ENCODE measurements at places on chromosomes 4 and X. TPM values are rescaled to one million over a fixed set of nuclear protein-coding genes. Genes with fewer than 3 reads are reported as not detected.

GJB1 gene
- total RNA-seq: 1.8 TPM

SLC6A14 gene
- total RNA-seq: 17.9 TPM

ATP7A gene
- total RNA-seq: 16.4 TPM

STBD1 gene
- total RNA-seq: 7.3 TPM

PRIMPOL gene
- 15.7 TPM for total RNA-seq

HSFX4 gene
- total RNA-seq: not detected

DNA sequence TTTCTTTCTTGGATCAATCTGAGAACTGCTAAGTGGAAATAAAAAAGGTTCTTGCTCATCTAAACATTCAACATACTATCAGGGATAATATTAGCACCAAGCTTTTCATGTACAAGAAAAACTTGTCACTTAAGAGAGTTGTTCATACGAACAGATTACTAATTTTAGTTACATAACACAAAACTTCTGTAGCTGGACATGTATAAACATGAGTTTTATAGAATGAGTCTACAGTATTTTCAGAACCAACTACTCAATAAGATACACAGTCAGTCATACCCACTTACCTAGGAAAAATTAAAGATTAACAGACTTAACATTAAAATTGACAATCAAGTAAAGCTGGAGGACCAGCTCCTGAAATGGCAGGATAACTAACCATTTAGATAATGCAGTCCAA lies 540.1 kb upstream of the FAM241A start:
- DNase-seq: no peak

GRCh38 chr4:138030375-138030774 lies 211.8 kb downstream of the SLC7A11 start:
- no peak for DNase-seq

GRCh38 chr4:145103496-145103895 lies 5.4 kb downstream of the ABCE1 start:
- no peak for DNase-seq

DNA sequence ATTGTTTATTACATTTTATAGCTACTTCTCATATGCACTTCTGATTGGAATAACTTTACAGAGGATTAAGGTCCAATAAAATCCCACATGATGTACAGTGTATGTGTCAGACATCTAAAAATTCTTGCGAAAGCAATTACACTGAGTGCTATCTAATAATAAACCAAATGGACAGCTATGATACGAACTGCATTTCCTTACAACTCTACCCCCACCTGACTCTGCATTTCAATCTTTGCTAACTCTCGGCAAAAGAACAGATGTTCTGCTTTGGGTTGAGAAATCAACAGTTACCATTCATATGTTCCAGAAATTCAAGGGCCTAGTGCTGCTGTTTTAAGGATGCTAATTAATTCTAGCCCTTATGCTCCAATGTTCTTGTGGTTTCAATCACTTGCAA lies 287.9 kb upstream of the NOCT start:
- DNase-seq: no peak

DNA sequence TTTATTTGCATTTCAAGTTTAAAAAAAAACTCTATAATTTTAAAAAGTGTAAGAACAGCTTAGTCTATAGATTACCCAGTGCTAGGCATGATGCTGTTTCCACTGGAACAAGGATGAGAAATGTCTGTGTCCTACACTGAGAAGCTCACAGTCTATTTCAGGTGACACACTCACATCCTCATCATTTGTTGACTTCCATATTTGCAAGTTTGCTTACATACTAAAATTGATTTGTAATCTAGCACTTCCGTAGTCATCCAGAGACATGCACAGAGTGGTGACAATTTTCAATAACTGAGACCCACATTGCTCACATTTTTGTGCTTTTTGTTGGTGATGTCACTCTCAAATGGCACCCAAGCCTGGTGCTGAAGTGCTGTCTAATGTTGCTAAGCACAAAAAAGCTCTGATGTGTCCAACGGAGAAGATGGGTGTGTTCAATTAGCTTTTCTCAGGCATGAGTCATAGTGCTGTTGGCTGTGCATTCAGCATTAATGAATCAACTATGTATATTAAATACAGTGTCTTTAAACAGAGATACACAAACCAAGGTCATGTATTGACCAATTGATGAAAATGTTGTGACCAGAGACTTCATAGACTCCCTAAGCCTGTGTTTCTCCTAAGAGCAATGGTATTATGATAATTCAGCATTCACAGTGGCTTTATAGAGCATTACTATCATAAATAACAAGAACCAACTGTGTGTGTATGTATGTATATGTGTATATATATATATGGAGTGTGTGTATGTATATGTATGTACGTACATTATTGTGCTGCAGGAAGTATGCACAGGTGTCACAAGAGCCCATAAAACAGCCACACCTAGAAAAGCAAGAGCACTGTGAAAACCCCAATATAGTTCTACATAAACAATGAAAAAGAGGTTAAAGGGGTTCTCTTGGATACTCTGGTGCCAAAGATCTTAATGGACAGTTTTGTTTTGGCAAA lies 31.2 kb upstream of the VCX3B start:
- DNase-seq: no peak

GRCh38 chr4:110287130-110287529 lies 88.7 kb upstream of the ELOVL6 start:
- no peak for DNase-seq

DNA sequence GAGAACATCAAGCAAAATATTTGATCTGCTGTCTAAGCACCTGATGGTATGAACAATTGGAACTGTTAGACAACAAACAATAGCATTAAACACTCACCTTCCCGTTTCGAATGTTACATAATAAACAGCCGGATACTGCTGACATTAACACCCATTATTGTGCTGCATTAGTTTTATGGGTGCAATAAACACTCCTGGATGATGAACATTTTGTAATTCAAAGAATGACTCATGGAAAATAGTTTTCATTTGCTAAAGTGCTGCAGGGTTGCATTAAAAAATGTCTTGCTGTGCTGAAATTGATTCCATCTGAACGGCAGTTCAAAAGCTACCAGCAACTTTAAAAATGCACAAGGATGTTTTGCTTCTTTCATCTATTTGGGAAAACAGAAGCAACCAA lies 100.8 kb upstream of the SORBS2 start:
- DNase-seq: no peak

GRCh38 chr4:101198682-101199339 lies 148.5 kb downstream of the PPP3CA start:
- no peak for DNase-seq

All from breast epithelium (tissue), 4 donors.